ENCODE measurements at places on chromosomes 3 and 15.
A peak's percentile ranks its signal among the peaks of the same experiment; 100 is the strongest.

GRCh38 chr3:98553753-98554152 is 22.0 kb downstream of the GPR15 start:
- no peak for DNase-seq

- no peak for DNase-seq
Observed at GRCh38 chr15:89329329-89330084, 5.1 kb downstream of the POLG start.

DNA sequence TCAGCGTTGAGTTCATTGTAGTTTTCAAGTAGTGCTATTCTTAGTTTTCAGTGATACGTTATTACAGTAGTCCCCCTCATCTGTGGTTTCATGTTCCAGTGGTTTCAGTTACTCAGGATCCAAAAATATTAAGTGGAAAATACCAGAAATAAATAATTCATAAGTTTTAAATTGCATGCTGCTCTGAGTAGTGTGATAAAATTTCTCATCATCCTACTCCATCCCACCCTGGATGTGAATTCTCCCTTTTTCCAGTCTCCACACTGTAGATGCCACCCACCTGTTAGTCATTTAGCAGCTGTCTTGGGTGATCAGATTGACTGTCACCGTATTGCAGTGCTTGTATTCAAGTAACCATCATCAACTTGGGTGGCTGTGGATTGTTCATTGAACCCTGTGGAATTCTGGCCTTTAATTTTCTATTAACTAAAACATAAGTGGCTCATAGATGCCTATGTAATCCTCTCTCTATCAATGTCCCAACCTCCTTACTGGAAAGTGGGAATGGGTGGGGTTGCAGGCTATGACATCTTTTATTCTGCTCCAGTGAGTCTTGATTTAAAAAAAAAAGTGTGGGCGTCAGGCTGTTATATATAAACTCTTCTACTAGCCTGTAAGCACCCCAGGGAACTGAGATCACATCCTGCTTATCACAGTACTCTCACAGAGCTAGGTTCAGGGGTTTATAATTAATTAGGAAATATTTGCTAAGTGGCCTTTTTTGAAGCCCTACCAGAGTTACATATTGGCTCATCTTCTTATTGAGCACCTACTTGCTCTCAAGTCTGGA is 97.5 kb downstream of the CFAP20DC start:
- DNase-seq = no peak

DNA sequence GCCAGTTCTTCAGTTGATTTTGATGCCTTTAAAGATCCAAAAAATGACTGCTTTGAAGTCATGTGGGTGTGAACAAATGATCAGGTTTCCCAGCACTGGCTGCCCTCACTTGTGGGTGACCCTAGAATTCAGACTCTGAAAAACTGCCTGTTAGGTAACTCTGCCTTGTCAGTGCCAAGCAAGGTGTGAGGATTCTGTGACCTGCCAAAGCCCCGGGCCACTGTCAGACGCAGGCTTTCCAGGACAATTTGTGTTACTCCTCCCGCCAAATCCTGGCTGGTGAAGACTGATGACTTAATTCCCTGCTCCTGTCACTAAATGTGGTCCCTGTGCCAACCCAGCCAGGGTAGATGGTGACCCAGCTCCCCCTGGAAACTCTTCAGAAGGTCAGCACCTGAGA is 99.2 kb upstream of the PSMD6 start:
- DNase-seq = no peak

DNA sequence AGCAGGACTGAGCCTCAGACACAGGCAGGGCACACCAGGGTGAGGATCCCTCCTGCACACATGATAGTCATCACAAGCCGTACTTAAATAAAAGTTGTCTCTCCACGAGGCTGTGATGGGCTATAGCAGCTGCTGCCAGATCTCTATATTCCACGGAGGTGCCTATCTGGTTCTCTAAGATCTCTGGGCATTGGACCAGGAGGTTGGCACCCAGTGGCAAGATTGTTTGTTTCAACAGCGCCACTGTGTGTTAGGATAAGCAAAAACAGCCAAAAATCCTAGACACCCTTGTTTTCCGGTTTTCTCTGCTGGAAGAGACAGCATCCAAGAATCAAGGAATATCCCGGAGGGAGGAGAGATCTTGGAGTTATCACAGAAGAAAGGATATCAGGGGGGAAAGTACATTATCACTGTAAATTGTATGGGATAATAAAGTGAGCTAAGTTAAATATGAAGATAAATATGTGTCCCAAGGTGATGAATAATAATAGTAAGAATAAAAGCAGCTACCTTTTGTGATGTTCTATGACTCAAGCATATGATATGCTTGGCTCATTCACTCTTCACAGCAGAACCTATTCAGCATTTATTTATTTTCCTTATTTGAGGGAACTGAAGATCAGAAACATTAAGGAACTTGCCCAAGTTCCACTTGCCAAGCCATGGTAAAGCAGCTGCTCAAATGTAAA is 90.6 kb upstream of the AKAP13 start:
- peak; percentile 51 for DNase-seq

DNA sequence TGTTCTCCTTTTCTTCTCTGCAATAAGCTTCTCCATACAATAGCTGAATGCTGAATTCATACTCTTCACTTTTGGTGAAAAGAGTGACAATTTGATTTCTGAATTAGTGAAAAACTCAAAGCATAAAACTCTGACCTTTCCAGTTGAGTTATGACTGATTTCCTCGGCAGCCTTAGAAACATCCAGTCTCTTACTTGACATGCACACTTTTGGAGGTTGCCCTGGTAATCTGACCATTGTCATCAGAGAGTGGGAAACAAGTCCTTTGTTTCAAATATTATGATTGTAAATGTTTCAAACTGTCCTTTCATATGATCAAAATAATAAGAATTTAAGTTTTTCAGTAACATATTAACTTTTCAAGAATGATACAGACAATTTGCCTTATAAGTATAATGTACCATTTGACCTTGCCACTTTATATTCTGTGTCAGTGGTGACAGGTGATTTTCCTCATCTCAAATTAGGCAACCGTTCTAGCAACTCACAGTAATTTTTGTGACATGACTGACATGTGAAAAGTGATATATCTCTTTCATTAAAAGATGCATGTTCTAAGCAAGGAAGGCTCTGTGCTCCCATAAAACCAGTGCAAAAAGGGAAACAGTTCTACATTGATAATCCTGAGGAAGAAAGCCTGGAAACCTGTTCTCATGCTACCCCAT is 507.6 kb upstream of the ROBO2 start:
- DNase-seq = no peak
